NCI-H2081 (cell line): ENCODE measurements at places on chromosomes 12 and 14.

- DNase-seq: peak; percentile 13
Observed at GRCh38 chr14:51430633-51431032, 190.6 kb downstream of the TMX1 start.

DNA sequence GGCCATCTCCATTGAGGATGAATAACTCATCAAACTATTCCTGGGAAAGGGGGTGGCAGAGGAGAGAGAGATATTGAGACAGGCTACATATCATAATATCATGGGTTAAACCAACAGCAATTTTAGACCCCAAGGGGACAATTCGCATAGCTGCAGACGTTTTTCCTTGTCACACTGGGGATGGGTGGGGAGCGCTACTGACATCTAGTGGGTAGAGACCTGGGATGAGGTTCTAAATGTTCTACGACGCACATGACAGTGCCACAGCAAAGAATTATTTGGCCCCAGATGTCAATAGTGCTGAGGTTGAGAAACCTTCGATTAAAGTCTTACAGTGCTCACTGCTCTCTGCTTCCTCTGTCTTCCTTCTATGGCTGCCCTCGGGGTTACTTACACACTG is 425.6 kb downstream of the NRXN3 start:
- peak; percentile 70 for DNase-seq

GRCh38 chr12:85698937-85699336 is 137.3 kb downstream of the RASSF9 start:
- no peak for DNase-seq

GRCh38 chr12:23535441-23535840 is 414.0 kb downstream of the SOX5 start:
- no peak for DNase-seq

DNA sequence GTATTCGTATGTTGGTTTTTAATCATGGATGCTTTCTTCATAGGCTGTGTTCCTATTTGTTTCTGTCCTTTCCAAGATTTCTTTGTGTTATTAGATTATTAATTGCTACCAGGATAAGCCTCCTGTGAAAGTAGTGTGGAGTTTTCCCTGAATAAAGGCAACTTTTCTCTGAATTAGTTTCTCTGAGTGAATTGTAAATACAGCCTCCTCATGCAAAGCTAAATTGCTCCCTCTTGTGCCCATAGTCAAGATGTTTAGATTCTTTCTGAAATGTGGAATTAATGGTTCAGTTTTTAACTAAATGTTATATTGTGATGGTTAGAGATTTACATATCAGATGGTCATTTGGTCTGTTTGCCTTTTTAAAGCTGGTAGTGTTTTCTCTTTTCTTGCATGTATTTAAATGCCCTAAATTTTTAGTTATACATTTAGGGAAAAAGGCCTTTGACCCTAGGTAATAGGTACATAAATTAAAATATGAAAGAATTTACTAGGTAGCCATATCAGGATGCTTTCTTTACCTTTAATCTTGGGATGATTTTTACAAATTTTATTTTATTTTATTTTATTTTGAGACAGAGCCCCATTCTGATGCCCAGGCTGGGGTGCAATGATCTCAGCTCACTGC is 8.9 kb downstream of the APAF1 start:
- DNase-seq: peak; percentile 60

GRCh38 chr12:93008044-93008778 is 79.1 kb upstream of the EEA1 start:
- DNase-seq: no peak
